NCI-H510A (cell line): ENCODE measurements at places on chromosomes 3 and 15.

DNA sequence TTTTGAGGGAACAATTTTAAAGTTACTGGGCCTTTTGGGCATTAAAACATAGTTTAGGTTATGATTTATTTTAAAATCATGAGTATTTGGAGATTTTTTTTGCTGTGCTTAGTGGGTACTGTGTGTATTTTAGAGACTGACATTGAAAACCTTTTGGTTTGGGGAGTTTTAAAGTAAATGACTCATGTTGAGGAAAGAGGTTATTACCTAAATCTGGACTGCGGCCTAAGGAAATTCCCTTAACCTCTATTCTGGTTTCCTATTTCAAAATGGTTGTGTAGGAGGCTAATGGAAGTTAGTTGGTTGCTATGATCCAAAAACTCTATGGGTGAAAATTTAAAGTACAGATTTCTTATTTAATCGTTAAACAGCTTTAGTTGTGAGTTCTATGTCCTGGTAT, 57.3 kb upstream of the DPH6 start:
- DNase-seq = no peak

GRCh38 chr3:106036696-106037095, 167.9 kb upstream of the CBLB start:
- DNase-seq = no peak

DNA sequence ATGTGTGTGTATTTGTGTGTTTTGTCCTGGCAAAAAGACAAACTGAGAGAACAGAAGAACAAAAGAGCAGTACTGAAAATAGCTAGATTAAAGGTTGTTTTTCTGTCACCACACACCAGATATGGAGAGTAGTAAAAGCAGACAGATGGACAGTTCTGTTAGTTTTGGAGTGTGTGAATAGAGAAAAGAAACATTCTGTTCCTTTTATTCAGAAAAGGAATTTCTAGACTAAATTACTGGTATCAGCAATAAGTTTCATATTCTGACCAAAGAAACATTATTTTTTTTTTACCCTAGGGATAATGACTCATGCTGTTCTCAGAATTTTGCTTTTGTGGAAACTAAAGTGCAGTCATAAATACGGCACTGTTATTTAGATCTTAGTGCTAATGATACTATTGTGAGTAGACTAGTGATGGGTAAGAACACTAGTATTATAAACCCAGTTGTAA, 32.9 kb downstream of the PIK3CA start:
- DNase-seq = no peak

DNA sequence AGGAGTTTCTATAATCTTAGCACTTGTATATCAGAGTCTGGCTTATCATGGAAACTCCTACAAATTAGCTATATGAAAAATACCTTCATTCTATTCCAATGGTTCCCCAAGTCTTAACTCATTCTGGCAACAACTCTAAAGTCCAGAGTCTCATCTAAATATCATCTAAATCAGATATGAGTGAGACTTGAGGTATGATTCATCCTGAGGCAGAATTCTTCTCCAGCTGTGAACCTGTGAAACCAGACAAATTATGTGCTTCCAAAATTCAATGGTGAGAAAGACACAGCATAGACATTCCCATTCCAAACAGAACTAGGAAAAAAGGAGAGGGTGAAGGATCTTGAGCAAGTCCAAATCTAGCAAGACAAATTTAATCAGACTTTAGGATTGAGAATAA, 138.8 kb downstream of the THRB start:
- DNase-seq = no peak

- no peak for DNase-seq
Observed at GRCh38 chr3:42101048-42101447, 9.9 kb downstream of the TRAK1 start.

DNA sequence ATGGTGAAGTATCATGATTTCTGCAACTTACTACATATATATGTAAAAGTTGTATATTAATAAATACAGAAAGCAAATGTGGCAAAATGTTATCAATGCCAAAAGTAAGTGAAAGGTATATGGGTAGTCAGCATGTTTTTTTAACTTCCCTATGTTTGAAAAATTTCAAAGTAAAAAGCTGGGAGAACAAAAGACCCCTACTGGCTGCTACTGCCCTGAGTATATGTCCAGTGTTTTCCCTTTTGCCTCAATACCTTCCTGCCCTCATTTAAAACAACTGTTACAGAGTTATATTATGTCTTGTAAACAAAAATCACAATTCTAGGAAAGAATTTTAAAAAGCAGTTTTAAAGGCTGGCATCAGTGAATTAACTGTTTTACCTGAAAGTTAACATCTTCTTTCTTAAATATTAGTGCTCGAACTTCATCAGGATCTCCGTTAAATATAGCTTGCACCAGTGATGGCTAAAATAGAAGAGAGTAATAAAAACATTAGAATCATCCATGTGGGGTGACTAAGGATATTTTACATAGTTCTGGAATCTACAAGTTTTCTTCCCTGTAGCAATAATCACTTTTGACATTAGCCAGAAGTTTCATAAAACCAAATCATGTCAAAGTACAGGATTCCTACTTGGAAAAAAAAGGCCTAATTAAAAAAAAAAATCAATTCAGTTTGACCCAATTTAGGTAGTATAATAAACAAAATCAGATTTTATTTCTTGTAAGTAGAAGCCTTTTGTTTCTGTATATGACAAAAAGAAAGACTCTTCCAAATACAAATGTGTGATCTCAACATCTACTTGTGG, 2.7 kb downstream of the ANKRD28 start:
- no peak for DNase-seq

GRCh38 chr15:40543082-40543481, 21.8 kb downstream of the CCDC32 start:
- DNase-seq = no peak

DNA sequence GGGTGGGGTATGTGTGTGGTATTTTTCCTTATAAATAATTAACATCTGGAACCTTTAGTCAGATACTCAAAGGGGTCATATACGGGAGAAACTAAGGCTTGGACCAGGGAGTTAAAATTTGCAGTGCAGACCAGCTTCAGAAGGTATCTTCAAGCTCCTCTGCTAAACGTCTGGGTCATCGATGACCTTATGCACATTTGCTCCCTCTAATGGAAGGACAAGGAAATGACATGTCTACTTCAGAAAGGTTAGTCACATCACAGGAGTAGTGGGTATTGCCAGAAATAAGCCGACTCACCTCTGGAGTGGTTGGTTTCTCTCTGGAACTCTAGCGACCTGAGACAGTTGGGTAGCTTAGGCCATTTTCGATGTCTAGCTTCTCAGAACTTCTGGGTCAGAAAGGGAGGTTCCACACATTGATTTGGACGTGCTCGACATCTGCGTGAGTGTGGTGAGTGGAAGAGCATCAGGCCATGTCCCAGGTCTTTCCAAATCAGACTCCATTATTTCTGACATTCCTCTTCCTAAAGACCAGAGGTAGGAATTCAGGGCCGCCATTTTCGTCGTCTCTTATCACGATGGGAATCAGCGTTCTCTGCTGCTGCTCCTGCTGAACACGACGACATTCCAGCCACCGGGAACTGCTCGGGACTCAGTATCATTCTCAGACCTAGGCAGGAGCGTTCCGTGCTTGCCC, 31.8 kb upstream of the RASA2 start:
- DNase-seq = no peak

- no peak for DNase-seq
Observed at GRCh38 chr3:147157631-147158030, 248.7 kb downstream of the ZIC4 start.

DNA sequence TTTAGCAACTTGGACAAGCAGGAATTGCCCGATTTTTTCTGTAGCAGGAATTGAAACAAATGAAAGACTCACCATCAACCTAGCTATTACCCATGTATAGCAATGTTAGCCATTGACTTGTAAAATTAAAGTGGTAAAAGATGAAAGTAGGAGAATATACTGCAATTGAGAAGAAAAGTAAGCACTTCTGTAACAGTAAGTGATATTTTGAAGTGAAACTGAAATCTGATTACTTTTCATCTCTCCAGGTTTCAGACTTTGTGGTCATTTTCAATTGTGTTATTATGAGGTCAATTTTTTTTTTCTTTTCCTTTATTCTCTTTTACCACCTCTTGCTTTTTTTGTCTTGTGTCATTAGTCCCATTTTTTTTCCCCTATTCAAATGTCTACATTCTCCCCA, 1078.2 kb downstream of the ZPLD1 start:
- DNase-seq = no peak

DNA sequence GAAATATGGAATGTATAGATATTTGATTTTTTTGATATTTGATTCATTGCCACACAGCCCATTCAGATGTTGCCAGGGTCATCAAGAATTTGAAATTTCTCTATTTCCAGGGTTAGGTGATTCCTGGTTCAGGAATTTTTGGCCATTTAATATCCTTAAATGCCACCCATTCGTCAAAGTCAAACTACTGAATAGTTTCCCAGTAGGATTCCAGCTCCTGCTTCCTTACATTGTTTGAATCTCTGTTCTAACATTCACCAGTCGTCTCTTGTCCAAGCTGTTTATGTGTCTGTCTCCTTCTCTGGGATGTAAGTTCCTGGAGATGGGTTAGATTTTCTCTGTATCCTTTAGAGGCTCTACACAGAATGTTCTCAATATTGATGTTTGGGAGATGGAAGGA, 124.9 kb upstream of the TLE3 start:
- DNase-seq = no peak

DNA sequence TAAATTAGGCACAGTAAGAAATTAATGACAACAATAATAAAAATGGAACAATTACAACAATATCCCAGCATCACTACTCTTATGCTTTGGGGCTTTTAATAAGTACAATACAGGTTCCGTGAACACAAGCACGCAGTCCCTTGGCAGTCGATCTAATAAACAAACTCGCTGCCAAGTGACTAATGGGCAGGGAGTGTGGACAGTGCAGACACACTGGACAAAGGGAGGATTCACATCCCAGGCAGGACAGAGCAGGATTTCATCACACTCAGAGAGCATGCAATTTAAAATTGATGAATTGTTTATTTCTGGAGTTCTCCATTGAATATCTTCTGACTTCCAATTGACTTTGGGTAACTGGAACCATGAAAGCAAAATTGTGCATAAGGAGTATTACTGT, 524.1 kb upstream of the CFAP20DC start:
- no peak for DNase-seq

DNA sequence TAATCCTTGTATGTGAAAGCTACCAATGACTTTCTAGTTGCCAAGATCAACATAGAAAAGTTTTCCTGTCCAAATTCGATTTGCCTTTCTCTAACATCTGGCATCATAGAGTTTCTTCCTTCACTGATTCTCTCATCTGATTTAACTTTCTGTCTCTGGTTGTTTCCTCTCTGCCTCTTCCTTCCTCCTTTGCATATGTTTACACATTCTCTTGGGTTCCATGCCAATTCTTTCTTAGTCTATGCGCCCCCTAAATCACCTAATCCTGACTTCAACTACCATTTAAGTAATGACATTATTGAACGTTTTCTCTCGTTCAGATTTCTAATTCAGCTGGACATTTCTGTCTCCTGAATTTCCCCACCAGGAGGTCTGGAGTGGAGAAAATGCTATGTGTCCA, 561.9 kb upstream of the TGFBR2 start:
- no peak for DNase-seq

DNA sequence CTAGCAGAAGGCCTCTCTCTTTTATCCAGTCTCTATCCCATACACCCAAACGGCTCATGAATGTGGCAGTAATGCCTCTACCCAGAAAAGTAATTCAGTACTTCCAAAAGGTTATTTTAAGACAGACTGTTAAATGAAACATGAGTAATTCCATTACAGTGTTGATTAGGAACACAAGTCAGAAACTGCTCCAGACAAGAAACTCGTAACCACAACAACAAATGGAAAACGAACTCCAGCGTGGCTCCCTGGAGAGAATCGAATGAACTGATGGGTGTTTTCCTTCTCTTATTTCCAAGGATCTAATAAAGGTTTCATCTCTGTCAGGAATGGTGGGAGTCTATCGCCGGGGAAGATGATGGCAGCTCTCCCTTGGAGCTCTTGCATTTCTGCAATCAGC, 228.4 kb downstream of the MAGI1 start:
- no peak for DNase-seq
